Stomach (tissue), 19 donors: ENCODE measurements at places on chromosomes 4 and X.

DNA sequence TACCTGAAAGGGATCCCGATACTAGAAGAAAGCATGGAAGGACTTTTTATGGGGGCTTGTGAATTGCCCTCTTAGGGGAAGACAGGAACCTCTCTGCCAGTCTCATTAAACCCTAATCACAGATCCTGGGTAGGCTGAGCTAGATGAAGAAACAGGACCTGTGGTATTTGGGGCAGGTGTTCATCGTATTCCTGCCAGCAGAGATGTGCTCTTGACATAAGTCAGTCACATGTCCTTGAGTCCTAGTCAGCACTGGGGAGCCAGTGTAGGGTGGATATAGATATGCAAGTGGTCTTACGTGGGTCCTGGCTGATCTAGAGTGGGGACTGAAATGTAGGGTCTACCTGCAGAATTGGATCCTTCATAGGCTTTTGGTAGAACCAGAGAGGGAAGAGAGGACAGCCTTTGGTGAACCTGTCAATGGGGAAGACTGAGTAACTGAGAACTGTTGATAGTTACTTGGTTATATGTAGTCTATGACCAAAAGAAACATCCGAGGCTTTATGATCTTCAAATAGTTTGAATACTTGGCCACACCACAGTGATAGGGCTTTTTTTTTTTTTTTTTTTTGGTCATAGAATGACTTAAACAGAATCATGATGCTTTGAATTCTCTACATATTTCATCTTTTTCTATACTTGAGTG is 63.5 kb upstream of the WDR1 start:
- H3K4me3 ChIP-seq: no peak overlapping the region
- H3K4me1 ChIP-seq: peaks cover under 1% of the 10 kb centered on the region
- no peaks in the 10 kb centered on the region for H3K36me3 ChIP-seq
- no peak overlapping the region for H3K27ac ChIP-seq
- no peaks in the 10 kb centered on the region for H3K27me3 ChIP-seq

- H3K27me3 ChIP-seq: no peaks in the 10 kb centered on the region
- no peaks in the 10 kb centered on the region for H3K4me1 ChIP-seq
- no peak overlapping the region for H3K4me3 ChIP-seq
Observed at GRCh38 chr4:122044501-122044900, 92.6 kb upstream of the TRPC3 start.

- DNase-seq: no peak
- H3K27ac ChIP-seq: no peak overlapping the region
- no peaks in the 10 kb centered on the region for H3K27me3 ChIP-seq
- no peak overlapping the region for H3K4me3 ChIP-seq
Observed at GRCh38 chr4:109721033-109721432, 8.8 kb downstream of the PLA2G12A start.

- no peaks in the 10 kb centered on the region for H3K27me3 ChIP-seq
- no peak overlapping the region for H3K27ac ChIP-seq
- H3K4me3 ChIP-seq: no peak overlapping the region
- no peaks in the 10 kb centered on the region for H3K4me1 ChIP-seq
- DNase-seq: no peak
Observed at GRCh38 chr4:26780539-26780938, 80.1 kb upstream of the STIM2 start.

GRCh38 chrX:149370097-149370496 is 135.0 kb downstream of the IDS start:
- H3K36me3 ChIP-seq: no peaks in the 10 kb centered on the region
- H3K27ac ChIP-seq: no peak overlapping the region
- H3K27me3 ChIP-seq: no peaks in the 10 kb centered on the region
- H3K4me3 ChIP-seq: no peak overlapping the region
- no peaks in the 10 kb centered on the region for H3K4me1 ChIP-seq
- no peak for DNase-seq

DNA sequence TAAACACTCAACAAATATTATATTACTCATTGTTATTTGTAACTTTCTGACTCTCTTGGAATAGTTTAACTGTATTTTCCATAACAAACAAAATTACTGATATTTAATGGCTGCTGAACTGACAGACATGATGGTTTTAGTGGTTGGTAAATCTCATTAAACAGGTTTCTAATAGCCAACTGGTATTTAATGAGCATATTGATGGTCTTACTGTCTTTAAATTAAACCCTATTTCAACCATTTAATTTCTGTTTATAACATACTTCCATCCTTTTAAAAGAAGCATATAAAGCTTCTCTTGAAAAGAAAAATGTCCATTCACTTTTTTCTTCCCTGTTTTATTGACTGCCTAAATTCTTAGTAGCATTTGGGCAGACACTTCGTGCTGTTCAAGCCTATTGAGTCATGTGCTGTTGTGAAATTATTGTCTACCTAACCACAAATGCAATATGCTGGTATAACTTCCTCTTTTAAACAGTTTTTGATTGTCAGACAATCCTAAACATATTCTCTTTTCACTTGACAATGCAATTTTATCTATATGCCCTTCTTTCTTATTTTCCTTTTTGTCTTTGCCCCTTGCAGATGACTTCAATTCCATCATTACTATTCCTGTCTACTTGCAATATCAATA is 163.9 kb upstream of the SLC7A11 start:
- peaks cover 18% of the 10 kb centered on the region for H3K4me1 ChIP-seq
- H3K27me3 ChIP-seq: no peaks in the 10 kb centered on the region
- DNase-seq: no peak
- no peaks in the 10 kb centered on the region for H3K36me3 ChIP-seq
- H3K4me3 ChIP-seq: no peak overlapping the region

- H3K4me3 ChIP-seq: no peak overlapping the region
- H3K36me3 ChIP-seq: no peaks in the 10 kb centered on the region
- H3K27ac ChIP-seq: peak overlapping the region; percentile 86
- H3K27me3 ChIP-seq: no peaks in the 10 kb centered on the region
- peaks cover 63% of the 10 kb centered on the region for H3K4me1 ChIP-seq
- no peak for DNase-seq
Observed at GRCh38 chrX:154735695-154736393, 15.0 kb downstream of the GAB3 start.

DNA sequence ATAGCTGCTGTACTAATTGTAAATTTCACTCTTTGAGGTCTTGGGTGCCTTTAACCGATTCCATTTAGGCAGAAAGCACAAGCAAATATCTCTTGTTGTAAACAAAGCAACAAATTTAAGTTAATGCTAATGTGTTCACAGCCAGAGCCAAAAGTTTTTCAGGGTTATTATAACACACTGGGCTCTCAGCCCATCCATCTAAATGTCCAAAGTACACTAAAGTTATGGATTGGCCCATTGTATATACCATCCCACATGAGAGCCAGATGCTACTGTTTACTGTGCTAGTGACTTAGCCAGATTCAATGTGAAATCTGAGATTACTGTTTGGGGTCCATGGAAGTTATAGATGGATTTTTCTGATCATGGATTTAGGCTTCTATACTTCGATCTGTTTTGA is 186.7 kb downstream of the LARP7 start:
- H3K4me3 ChIP-seq: no peak overlapping the region
- H3K4me1 ChIP-seq: no peaks in the 10 kb centered on the region
- H3K27ac ChIP-seq: no peak overlapping the region

DNA sequence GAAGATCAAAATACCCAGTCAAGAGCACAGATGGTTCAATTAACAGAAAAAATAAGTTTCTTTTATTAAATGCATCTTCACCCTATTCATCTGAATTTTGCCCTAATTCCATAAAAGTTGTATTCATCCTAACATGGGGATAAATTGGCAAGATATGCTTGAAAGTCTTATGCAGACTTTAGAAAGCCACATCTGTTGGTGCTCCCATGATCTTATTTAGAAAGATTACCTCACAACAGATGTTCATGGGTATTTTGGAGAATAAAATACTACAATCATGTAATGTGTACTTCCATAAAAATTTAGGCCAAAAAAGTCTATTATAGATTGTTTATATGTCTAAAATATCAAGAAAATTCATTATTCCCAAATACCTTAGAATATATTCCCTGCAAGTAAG is 510.3 kb downstream of the TECRL start:
- no peak overlapping the region for H3K4me3 ChIP-seq
- H3K27ac ChIP-seq: no peak overlapping the region
- no peaks in the 10 kb centered on the region for H3K27me3 ChIP-seq
- no peaks in the 10 kb centered on the region for H3K36me3 ChIP-seq
- no peaks in the 10 kb centered on the region for H3K4me1 ChIP-seq

GRCh38 chrX:46864606-46865005 is 27.8 kb downstream of the RP2 start:
- H3K4me3 ChIP-seq: no peak overlapping the region
- no peak overlapping the region for H3K27ac ChIP-seq
- DNase-seq: no peak
- no peaks in the 10 kb centered on the region for H3K4me1 ChIP-seq
- no peaks in the 10 kb centered on the region for H3K27me3 ChIP-seq
